ENCODE measurements at places on chromosomes 16 and 17. TPM values are rescaled to one million over a fixed set of nuclear protein-coding genes. Genes with fewer than 3 reads are reported as not detected.

The TSPAN10 gene
- 1.6 TPM for total RNA-seq

The KRTAP9-8 gene
- not detected for total RNA-seq

The EFNB3 gene
- 1.2 TPM for total RNA-seq

The IL21R gene
- total RNA-seq, result 4.2 TPM

The CIBAR2 gene
- total RNA-seq, result 0.29 TPM

The RIPOR1 gene
- total RNA-seq, result 123 TPM

The NPIPB6 gene
- 0.76 TPM for total RNA-seq

The DHRS7C gene
- not detected for total RNA-seq

The MCRIP1 gene
- total RNA-seq, result 61.7 TPM

The CDC6 gene
- total RNA-seq, result 24.1 TPM

The SLFN5 gene
- 51.3 TPM for total RNA-seq
